ENCODE measurements at places on chromosomes 6 and 20.

DNA sequence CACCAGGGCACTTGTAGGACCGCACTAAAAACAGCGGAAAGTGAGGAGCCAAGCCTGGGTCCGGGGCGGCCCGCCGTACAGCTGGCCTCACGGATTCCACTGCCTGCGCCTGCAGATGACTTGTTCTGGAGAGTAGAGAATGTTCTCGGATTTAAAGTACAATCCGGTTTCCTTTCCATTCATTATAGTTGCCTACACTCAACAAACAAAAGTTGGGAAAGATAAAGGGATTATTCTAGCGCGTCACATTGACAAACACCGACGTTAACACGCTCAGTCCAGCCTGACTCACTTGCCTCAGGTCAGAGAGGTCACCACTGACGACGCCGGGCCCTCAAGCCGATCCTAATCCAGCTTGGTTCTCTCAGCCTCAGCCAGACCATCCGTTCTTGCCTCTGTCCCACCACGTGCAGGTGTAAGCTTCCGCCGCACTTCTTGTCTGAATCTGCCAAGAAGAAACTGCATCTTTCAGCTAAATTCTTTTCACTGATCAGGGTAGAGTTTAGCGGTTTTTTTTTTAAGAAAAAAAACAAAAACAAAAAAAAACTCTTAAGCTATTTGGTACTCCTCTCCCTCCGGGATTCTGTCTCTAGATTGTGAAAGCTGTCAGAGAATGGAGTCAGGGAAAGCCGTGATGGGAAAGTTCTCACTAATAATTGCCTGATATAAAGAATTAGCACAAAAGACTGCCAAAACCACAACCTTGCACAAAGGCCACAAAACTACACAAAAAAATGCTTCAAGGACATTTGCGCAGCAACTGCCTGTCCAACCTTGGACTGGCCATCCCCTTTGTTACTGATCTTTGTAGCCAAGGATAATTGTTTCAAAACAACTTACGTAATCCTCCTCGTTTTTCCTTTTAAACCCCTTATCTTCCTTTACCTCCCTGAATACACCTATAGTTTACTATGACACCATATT lies 1.1 kb upstream of the PHF10 start:
- DNase-seq, result no peak

GRCh38 chr6:26065952-26066380 lies 21.3 kb upstream of the HFE start:
- DNase-seq, result no peak

- DNase-seq, result no peak
These were observed 198.3 kb downstream of the JARID2 start for GRCh38 chr6:15444081-15444731.

- no peak for DNase-seq
These were observed 131.2 kb upstream of the HDDC2 start for GRCh38 chr6:125432963-125433362.

DNA sequence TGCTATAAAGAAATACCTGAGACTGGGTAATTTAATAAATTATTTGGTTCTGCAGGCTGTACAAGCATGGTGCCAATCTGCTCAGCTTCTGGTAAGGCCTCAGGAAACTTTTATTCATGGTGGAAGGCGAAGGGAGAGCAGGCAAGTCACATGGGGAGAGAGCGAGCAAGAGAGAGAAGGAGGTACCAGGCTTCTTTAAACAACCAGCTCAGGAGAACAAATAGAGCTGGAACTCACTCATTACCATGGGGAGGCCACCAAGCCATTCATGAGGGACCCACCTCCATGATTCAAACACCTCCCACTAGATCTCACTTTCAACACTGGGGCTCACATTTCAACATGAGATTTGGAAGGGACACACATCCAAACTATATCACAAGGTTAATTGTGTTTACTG lies 44.9 kb upstream of the CRISP1 start:
- no peak for DNase-seq

DNA sequence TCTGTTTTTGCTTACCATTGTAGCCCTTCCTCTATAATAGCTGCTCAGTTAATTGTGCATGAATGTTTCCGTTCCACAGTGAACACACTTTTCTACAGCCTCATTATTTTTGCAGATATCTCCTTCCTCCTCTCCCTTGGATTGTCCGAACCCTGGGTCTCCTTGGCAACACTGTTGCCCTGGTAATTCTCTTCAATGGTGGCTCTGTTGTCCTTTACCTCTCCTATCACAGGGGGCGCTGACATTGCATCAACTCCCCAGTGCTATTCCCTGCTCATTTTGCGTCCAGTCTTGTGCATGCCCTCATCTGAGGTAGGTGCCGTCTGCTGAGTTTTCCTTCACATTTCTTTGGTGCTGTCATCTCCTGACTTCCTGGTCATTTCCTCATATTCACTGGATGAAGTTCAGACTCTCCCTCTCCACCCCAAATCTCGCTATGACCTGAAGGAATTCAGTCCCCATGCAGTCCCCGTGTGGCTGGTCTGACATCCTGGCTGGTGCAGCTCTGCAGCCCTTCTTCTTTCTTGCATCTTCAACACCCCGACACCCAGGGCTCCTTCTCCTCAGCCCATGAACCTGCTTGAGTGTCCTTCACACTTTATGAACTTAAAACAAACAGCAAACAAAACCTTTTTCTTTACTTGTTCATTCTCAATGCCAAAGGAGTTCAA lies 21.1 kb downstream of the PHACTR2 start:
- DNase-seq, result no peak

GRCh38 chr6:11497107-11497506 lies 40.4 kb upstream of the TMEM170B start:
- DNase-seq, result no peak

DNA sequence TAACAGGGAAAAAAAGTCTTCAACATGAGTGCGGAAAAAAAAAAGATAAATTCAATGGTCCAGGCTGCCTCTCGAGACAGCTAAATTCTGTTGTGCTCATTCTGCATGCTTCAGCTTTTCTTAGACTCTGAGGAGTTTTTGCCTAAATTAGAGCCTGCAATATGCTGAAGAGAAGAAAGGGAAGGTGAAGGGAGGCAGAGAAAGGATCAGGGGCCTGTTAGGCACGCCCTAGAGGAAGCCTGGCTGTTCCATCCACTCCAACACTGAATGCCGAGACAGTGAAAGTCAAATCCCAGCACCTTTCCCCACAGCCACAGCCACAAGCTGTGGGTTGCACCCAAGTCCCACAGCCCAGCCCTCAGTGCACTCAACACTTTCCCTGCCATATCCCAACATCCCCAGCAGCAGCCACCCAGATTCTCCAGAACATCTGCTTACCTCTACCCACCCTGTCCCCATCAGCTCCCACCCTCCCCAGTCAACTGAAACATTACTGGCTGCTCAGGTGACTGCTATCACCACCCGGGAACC lies 37.3 kb downstream of the PREX1 start:
- no peak for DNase-seq

DNA sequence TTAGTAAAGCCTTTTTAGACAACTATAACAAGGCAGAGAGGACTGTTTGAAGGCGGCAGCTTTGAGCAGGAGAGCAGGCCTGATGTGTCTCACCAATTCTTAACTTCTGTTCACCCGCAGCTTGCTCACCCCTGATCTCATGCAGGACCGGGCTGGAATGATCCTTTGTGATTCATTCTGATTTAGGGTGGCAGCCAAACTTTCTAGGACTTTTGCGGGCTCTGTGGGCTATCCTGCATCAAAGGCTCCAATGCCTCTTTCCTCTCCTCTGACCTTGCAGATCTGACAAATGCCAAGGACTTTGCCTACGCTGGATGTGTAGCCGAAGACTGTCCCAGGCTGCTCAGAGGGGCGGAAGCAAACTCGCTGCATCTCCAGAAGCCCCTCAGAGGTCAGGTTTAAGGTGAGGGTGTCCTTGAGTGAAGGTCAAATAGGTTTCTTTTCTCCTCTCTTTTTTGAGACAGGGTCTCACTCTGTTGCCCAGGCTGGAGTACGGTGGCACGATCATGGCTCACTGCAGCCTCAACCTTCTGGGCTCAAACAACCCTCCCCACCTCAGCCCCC lies 72.3 kb downstream of the VEGFA start:
- no peak for DNase-seq

DNA sequence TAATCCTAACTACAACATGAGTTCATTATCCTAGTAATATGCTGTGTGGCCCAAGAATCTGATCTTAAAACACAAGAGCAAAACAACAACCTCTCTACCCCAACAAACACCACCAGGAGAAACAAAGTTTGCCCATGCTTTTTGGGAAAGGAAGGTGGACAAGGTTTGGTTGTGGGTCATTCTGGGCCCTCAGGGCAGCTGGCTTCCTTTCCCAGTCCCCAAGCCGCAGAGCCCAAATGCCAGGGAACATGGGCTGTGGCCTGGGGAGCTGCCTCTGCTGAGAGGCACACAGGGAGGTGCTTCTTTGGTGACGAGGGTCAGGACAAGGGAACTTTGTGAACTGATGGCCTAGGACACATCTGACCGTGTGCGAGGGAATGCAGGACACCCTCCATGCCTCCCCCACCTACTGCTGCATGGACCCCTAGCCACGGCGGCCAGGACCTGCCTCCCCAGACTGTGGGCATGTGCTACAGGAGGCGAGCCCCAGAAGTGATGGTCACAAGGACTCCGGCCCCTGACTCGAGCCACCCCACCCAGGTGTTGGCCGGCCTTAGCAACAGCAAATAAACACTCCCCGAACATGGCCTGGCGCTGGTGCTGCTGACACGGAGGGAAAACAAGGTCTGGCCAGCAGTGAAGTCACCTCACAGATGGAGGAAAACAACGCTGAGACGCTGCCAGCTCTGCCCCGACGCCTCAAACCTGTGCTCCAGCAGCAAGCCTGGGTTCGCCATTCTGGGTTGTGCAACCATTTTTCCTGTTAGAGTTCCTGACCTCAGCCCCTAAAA lies 55.6 kb downstream of the RRBP1 start:
- DNase-seq, result no peak

DNA sequence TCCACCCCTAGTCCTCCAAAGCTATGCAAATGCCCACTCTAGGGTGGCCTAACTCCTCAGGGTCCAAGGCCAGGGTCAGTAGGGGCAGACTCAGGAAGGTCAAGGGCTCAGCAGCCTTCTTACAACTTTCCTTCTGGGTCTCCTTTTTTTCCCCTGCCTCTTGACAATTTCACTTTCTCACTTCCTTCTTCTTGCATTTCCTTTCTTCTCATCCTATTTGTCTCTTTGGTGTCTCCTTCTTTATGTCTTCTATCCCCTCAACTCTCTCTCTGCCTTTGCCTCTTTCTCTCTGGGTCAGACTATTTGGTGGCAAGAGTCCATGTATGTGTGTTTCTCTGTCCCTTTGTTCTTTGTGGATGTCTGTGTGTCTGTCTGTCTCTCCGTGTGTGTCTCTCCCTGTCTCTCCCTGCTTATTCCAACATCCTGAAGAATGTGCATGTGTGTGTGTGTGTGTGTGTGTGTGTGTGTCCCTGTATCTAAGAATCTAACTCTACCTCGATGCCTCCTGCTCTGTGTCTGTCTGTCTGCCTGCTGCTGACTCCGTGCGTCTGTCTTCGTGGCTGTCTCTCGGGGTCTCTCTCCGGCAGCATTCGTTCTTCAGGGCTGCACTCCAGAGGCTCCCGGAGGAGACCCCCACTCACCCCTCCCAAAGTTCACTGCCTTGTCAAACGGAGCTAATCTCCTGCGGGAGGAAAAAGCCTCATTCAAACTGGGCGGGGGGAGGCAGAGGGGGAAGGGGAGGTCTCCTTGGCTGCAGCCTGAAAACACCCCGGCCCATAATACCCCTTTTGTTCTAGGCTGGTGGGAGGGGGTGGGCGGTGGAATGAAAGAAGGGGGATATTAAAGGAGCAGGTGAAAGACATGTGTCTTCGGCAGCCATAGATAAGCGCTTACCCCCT lies 51.7 kb upstream of the FOXP4 start:
- no peak for DNase-seq

DNA sequence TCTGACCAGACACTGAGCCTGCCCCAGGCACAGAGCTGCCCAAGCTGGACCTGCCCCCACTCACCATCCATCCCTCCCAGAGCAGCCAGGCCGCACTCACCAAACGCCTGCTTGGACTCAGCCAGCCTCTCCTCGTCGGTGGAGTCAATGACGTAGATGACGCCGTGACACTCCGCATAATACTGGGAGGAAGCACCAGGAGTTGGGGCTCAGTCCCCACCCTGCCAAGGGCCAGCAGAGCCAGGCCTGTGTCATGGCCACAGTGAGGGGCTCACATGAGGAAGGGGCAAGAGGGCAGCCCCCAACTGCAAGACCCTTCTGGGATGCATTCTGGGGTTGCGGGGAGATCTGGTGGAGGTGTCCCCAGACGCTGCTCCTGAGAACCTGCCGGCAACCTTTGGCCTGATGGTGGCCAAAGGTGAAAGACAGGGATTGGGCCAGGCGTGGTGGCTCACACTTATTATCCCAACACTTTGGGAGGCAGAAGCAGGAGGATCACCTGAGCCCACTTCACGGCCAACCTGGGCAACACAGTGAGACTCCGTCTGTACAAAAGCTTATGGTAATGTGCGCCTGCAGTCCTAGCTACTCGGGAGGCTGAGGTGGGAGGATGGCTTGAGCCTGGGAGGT lies 5.6 kb downstream of the ARFRP1 start:
- no peak for DNase-seq

- no peak for DNase-seq
These were observed 240.9 kb downstream of the COL12A1 start for GRCh38 chr6:74964871-74965441.

GRCh38 chr6:28542440-28543296 lies 17.0 kb downstream of the GPX5 start:
- DNase-seq, result no peak

- DNase-seq, result peak; percentile 85
These were observed 38.2 kb downstream of the MICA start for GRCh38 chr6:31441365-31442267.

DNA sequence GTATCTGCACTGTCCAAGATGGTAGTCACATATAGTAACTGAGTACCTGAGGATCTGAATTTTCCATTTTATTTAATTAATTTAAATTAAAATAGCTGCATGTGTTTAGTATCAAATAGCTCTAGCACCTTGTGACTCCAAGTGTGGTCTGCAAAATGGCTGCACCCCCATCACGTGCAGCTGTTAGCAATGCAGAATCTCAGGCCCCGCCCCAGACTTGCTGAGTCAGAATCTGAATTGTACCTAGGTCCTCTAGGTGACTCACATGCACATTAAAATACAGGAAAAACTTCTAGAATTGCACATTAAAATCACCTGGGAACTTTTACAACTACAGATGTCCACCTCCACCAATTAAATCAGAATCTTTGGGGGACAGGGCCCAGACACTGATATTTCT lies 19.2 kb upstream of the FAM83C start:
- no peak for DNase-seq

- no peak for DNase-seq
These were observed 8.4 kb upstream of the TGM2 start for GRCh38 chr20:38173237-38174156.

Measured in vagina (tissue), 2 donors.